ENCODE measurements at places on chromosomes 13 and 19.

DNA sequence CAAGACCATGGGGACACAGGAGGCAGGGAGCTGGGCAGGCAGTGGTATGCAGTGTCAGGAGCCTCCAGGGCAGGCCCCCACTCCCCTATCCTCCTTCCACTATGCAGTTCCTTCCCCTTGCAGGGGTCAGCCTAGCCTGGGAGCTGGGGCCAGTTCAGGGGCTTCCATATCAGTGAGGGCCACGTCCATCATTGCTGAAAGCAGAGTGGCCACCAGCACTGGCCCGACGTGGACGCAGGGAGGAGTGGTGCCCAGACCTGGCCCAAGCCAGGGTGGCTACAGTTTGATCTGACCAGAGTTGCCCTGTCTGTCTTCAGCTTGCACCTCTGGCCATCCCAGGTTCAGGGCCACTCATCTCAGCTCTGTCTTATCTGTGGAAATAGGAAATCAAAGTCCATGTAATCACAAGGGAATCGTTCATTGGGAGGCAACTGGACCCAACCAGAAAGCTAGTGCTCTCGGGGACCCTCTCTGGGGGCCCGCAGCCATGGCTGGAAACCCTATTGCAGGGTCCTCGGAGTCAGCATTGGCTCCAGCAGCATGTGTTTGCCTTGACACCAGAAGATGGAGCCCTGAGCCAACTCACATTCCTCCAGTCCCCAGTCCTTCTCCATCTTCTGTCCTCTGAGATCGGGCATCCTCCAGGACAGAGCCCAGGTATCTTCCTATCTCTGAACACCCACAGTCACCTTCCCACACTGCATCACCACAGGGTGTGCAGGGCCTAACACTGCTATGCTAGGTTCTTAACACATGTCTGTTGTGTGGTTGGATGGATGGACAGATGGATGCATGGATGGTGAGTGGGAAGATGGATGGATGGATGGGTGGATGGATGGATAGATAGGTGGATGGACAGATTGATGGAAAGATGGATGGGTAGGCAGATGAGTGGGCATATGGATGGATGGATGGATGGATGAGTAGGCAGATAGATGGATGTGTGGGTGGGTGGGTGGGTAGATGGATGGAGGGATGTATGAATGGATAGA, 75.7 kb upstream of the KCTD15 start:
- DNase-seq, result no peak

DNA sequence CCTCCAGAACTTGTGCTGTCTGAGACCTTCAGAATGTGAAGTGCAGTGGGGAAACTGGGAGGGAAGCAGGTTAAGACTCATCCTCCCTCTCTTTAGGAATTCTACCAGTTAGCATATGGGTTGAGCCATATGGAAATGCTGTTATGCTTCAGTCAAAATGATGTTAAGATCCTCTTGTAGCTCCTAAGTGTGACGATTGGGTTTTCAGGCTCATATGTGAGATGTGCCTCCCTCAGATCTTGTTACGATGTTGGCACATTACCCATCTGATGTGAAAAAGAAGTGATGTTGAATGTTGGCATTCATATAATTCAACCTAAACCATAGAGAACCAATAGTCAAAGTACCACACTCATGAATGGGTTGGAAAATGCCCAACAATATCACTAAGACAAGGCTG, 67.8 kb upstream of the IPO5 start:
- DNase-seq, result no peak

DNA sequence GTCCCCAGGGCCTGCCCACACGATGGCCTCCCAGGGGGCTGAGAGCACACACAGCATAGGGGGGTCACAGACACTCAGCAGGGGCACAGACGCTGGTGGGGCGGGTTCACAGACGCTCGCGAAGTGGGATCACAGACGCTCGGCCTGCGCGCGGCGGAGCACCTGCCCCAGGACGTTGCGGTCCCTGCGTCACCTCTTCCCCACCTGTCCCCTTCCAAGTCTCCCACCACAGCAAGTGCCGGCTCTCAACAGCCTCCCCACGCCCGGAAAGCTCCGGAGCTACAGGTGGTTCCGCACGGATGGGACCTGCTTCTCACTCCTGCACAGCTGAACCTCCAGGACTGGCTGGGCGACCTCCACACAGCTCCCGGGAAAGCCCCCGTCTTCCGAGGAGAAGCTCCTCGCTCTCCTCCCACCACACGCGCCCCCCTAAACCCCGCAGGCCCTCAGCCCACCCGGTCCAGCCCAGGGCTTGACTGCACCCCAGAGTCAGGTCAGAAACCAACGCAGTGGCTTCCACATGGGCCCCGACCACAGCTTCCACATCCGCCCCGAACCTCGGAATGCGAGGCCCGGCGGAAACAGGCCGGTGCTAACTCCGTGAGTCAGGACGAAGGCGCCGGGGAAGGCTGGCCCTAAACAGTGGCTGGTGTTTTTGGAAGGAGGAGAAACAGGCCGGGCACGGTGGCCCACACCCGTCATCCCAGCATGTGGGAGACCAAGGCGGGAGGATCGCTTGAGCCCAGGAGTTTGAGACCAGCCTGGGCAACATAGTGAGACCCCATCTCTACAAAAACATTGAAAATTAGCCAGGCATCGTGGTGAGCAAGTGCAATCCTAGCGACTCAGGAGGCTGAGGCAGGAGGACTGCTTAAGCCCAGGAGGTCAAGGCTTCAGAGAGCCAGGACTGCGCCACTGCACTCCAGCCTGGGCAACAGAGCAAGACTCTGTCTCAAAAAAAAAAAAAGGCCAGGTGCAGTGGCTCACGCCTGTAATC, 16.5 kb downstream of the BTBD2 start:
- no peak for DNase-seq

- no peak for DNase-seq
Measured at GRCh38 chr13:103354171-103354570, 288.0 kb upstream of the SLC10A2 start.

DNA sequence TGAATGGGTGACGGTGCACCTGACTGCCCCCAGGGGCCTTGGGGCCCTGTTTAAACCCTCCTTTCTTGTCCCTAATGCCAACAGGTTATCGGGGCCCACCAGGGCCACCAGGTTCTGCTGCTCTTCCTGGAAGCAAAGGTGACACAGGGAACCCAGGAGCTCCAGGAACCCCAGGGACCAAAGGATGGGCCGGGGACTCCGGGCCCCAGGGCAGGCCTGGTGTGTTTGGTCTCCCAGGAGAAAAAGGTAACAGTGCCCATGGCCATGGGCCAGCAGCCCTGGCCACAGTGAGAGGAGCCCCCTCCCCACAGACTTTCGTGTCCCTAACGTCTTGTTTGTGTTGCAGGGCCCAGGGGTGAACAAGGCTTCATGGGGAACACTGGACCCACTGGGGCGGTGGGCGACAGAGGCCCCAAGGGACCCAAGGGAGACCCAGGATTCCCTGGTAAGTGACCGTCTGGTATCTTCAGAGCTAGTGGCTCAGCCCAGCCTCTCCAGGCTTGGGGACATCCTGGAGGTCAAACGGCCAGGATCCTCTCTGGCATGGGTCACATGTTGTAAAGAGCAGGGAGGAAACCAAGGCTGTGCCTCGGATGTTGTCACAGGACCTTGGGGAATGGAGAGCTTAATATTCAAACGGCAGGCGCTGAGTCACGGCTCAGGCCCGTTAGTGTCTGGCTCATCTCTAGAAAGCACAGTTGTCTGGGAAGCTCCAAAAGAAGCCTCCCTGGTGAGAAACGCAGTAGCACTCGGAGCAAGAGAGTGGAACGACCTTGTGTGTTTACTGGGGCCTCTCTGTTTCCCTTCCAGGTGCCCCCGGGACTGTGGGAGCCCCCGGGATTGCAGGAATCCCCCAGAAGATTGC, 58.3 kb downstream of the RAB20 start:
- DNase-seq, result no peak
